ENCODE measurements at places on chromosomes 7 and 10. TPM values are rescaled to one million over a fixed set of nuclear protein-coding genes. Genes with fewer than 3 reads are reported as not detected.

DNA sequence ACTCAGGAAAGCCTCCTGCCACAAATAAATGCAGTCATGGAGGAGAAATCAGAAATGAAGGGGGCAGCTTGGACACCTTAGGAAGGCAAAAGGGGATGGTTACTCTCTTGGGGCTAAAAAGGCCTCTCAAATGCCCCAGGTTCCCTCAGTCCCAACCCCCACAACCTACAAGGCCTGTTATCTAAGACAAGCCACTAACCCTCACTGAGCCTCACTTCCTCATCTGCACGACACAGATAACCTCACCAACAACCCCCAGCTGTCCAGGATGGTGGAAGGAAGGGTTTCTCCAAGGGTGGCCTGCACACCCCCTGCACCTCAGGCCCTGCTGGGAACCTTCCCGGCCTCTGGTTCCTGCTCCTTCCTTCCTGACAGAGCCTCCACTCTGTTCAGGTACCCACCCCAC lies 29.2 kb downstream of the SORBS1 start:
- DNase-seq: no peak

GRCh38 chr7:20343205-20343604 lies 12.5 kb downstream of the ITGB8 start:
- no peak for DNase-seq

- DNase-seq: no peak
Observed at GRCh38 chr10:71290806-71291527, 28.1 kb upstream of the SLC29A3 start.

- DNase-seq: no peak
Observed at GRCh38 chr7:69651101-69651590, 52.9 kb downstream of the AUTS2 start.

DNA sequence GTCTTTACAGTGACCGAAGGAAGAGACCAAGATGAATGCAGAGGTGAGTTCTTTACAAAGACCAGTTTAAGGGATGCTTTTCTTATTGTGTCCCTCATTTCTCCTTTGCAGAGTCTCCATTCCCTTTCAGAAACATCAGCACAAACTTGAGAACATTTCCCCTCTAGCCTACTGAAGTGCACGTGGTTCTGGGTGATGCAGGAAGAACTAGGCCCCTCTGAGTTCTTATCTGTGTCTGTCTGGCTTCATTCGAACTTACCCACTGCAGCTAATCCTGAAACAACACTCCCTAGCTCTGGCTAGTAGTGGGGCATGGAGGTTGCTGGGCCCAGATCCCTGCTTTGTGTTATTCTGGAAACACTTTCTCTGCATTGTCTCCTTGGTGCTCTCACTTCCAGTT lies 12.6 kb downstream of the BLVRA start:
- DNase-seq: no peak

Gene SLC39A12
- not detected for total RNA-seq

Gene SFMBT2
- total RNA-seq: 16.0 TPM

Gene ANKRD1
- total RNA-seq: not detected

Gene HTR5A
- total RNA-seq: not detected

Gene EXOC6
- total RNA-seq: 4.9 TPM

Gene OR2A12
- not detected for total RNA-seq
